ENCODE measurements at places on chromosomes 1 and 21.

DNA sequence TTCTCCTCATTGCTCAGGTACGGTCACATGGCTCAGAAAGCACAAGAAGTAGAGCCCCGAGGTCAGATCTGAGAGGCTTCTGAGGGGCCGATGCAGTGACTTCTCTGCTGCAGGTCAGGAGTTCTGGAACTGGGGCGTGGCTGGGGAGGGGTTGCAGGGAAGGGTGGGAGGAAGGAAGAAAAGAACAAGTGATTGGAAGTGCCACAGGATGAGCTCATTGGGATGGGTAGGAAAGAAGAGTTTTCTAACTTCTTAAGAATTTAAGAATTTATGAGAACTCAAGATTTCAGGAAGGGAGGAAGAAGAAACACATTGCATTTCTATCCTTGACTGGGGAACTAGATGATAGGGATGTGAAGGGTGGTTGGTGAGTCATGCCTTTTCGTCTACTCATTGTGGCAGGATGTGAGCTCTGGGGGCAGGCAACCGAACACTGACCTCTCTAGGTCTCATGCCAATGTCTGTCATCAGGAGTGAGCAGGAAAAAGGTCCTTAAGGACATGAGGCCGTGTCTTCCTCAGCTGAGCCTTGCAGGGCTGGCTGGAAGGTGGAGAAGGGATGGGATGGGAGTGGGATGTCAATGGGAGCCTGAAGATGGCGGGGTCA lies 497 bp downstream of the FCRLB start:
- DNase-seq: no peak

DNA sequence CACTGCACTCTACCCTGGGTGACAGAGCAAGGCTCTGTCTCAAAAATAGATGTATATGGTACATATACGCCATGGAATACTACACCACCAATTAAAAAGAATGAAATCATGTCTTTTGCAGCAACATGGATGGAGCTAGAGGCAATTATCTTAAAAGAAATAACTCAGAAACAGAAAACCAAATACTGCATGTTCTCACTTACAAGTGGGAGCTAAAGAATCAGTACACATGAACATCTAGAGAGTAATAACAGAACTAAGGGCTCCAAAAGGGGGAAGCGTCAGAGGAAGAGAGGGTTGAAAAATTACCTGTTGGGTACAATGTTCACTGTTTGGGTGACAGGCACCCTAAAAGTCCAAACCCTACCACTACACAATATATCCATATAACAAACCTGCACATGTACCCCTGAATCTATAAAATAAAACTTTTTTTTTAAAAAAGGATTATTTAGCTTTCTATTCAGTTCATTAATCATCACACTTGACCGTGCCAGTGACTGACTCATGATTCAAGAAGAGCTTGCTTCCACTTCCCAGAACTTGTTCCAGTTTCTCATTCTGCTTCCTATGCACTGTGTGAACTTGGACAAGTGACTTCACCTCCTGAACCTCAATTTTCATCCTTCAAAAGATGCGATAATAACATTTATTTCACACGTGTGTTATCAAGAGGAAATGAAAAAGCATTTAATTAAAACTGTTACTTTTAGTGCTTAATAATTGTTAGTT lies 109.6 kb downstream of the PLPP3 start:
- no peak for DNase-seq

GRCh38 chr1:102529446-102529845 lies 532.7 kb upstream of the OLFM3 start:
- no peak for DNase-seq

GRCh38 chr21:45533846-45534635 lies 8.2 kb downstream of the SLC19A1 start:
- peak; percentile 42 for DNase-seq

- peak; percentile 21 for DNase-seq
Observed at GRCh38 chr1:7614576-7615074, 156.5 kb upstream of the VAMP3 start.

DNA sequence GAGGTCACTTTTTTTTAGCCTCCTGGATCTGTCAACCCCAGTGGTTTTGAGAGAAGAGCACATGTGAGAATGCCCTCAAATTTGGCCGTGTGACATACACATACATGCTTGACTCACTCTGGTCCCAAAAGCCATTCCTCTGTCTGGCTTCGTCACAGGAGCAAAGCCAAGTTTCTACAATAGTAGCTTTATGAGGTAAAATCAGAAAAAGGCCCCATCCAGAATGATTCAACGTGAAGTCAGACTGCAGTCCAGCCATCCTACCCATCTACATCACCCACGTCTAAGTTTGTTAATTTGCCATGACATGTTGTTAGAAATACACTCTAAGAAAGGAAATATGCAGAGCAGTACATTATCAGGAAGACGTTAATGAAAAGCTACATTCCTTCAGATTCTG lies 245.2 kb downstream of the SDCCAG8 start:
- no peak for DNase-seq

GRCh38 chr1:178575611-178576361 lies 62.9 kb downstream of the TEX35 start:
- DNase-seq: no peak

DNA sequence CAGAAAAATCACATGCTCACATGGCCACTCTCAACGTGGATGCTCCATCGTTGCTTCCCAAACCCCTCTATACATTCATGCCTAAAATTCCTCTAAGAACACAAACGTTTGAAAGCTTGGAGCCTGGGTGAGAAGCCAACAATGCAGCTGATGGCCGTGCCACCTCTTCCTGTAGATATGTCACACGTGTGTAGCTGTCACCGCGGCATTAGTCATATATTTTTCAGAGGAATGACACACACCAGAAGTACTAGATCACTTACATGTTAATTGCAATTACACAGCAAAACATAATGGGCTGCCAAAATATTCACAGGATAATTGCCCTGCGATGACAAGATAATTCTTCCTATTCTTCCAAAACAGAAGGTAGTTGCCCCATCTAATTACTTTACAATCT lies 112.7 kb upstream of the BACE2 start:
- no peak for DNase-seq

DNA sequence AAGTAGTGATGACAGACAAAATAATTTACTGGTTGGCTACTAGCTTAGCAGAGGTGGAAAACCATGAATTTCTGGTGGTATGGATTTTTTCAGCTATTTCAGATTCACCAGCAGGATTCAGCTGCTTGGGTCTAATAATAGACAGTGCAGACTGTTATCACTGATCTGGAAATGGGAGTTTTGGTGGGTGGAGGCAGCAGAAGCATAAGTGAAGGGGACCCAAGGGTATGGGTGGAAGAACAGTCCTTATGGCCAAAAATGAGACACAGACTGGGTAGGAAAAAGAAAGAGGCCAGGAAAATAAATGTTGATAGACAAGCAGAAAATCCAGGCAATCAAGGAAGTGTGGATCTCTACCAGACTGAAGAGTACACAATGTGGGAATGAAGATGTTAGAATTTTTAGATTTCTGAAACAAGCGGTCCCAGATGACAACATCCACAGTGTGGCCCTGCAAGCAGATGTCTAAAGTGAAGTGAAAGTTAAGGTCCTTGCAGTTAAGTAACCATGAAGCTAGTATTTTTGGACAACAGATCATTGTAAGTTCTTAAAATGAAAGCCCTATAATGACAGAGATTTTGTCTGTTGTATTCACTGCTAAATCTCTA lies 24.7 kb downstream of the LYST start:
- no peak for DNase-seq

DNA sequence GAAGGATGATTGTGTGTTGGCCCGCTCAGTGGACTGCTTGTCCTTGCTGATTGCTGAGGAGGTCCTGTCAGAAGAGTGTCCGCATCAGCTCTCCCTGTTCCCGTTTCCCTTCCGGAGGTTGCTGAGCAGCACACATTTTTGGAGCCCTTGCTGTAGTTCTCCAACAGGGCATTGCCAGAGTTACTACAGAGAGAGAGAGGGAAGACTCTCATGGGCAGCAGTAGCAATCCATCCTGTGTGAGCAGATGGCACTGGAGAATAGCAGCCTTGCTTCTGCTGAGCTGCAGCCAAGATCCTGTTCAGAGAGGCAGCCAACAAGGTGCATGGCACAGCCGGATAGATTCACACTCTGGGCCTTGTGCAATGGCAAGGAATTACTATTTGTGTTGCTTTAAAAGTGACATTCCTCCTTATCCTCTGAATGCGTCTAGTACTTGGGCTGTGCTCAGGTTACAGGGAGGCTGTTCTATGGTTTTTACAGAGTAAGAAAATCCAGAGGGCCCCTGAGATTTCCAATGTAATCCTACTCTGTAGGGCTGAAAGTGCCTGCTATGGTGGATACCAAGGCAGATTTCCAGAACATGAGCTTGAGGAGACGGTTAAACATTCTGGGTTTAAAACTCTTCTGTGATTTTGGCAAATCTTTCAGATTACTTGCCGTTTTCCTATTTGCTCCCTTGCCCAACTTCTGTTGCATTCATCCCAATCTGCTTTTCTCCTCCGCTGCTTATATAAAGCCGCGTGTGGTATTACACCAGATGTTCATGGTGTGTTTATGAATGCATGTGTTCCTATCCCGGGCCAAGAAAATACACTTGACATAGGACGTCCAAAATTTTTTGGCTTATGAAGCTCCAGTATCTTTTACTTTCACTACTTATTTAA lies 27.4 kb downstream of the AK4 start:
- no peak for DNase-seq

DNA sequence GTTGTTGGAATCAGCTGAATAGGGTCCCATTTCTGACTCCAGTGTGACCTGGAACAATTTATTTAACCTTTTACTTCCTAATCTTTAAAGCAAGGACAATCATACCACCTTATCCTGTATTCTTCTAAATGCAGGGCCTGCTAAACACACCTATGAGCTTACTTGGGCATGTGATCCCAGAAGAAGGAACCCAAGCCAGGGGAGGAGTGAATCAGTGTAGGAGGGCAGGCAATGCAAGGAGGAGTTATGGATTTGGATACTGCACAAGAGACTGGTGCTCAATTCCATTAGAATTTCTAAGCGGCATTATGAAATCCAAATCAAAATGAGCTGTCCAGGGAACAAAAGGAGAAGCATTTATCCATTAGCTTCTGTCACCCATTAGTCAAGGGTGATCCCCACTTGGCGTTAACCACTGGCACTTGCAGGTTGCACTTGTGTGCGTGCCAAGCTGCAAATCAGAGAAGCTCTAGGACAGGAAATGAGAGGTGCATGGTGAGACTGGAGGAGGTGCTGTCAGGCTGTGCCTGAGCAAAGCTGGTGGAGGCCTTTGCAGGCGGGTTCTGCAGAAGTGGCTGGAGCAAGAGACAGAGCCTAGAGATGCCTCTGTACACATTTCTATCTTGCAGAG lies 297.2 kb upstream of the PLXNA2 start:
- DNase-seq: no peak

DNA sequence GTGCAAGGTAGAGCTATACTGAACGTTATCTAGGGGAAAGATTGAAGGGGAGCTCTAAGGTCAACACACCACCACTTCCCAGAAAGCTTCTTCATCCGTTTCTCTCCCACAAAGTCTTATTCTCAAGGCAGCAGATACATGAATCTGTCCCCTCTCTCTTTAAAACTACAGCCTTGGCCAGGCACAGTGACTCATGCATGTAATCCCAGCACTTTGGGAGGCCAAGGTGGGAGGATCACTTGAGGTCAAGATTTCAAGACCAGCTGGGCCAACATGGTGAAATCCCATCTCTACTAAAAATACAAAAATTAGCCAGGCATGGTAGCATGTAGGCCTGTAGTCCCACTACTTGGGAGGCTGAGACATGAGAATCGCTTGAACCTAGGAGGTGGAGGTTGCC lies 8.1 kb downstream of the CYP4X1 start:
- no peak for DNase-seq

DNA sequence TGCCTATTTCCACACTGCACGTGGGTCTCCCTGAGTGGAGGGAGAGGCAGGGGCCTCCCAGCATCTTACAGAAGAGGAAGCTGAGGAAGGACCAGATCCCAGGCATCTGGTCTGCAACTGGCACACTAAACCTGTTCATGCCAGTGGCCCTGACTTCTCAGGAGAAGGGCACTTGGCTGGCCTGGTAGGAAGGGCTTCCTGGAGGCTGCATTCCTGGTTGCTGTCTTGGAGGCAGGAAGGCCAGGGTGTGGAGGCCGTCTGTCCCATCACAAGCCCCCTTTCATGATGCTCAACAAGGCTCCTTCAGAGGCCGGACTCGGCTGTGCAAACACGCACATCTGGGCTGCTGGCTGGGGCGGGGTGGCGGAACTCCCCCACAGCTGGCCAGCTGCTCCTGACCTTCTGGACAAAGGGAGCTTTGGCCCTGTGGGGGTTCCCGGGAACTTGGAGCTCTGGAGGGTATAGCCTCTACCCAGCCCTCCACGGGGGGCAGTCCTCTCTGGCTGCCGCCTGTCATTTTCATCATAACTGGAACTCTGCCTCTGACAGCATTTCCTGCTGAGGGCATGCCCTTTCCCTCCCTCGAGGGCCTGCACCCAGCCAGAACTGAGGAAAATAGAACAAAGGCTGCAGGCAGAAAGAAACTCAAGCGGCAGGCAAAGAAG lies 39.2 kb upstream of the POU3F1 start:
- DNase-seq: no peak

DNA sequence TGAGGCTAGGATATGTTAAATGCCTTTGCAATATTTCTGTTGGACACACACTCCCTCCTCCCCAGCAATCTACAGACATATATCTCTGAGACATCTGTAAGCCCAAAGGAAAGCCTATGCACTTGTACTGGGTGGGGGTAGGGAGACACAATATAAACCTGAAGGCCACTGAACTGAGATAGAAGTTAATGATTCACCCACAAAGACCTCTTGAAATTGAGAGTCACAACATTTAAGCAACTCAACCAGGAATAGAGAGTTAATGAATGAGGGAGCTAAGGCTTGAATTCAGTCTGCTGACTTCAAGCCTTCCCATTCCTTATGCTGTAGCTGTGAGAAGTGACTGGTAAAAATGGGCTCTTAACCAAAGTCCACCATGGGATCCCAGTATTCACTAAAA lies 5.0 kb downstream of the OR10J1 start:
- no peak for DNase-seq

All from right lobe of liver (tissue), 6 donors.